ENCODE measurements at places on chromosomes 4 and X.

DNA sequence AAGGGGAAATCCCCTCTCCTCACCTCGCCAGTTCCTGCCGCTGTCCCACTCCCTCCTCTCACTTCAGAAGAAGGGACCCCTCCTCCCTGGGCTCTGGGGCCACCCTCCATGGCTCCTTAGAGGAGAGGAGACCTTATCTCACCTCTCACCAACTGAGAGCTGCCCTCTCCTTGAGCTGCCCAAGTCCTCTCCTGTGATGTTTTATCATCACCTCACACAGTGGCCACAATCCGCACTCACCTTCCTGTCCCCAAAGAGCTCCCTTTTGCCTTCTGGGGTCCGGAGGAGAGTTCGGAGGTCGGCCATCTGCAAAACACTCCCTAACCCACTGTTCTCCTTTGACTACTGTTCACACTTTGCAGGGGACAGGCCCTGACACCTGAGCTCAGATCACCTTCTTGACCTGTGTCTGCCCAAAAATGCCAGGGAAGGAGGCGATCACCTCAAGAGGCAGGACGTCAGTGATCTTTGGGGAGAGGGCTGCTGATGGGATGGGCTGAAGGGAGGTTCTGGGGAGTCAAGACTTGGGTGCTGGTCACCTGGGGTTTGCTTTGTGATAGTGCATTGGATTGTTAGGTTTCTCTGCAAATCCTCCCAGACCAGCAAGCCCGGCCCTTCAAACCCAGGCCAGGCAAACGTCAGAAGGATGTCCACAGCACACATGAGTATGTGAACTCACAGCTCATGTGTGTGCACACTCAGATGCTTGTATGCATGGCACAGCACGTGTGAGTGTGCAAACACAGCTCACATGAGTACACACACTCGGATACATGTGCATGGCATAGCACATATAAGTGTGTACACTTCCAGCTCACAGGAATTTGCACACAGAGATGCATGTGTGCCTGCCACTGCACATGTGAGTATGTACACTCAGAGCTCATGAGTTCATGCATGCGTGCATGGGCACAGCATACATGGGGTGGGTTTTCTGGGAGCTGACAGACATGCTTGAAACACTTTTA, 41.8 kb downstream of the HTRA3 start:
- H3K36me3 ChIP-seq = no peaks in the 10 kb centered on the region
- H3K4me3 ChIP-seq = no peak overlapping the region
- peaks cover 24% of the 10 kb centered on the region for H3K4me1 ChIP-seq
- no peak for DNase-seq
- H3K27ac ChIP-seq = no peak overlapping the region

- H3K4me1 ChIP-seq = no peaks in the 10 kb centered on the region
- H3K27me3 ChIP-seq = no peaks in the 10 kb centered on the region
- no peak overlapping the region for H3K27ac ChIP-seq
- no peak overlapping the region for H3K4me3 ChIP-seq
Observed at GRCh38 chrX:5774446-5774845, 454.2 kb downstream of the NLGN4X start.

GRCh38 chrX:119121341-119121740, 6.3 kb downstream of the KIAA1210 start:
- H3K4me1 ChIP-seq = no peaks in the 10 kb centered on the region
- no peak overlapping the region for H3K27ac ChIP-seq
- DNase-seq = no peak
- peaks cover 8% of the 10 kb centered on the region for H3K27me3 ChIP-seq

GRCh38 chrX:39816871-39817731, 280.7 kb downstream of the BCOR start:
- peaks cover 25% of the 10 kb centered on the region for H3K4me1 ChIP-seq
- no peak overlapping the region for H3K4me3 ChIP-seq
- no peaks in the 10 kb centered on the region for H3K27me3 ChIP-seq
- H3K27ac ChIP-seq = peak overlapping the region; percentile 56

Measured in osteocyte (in vitro differentiated cells).